Activated CD4-positive, alpha-beta T cell treated with anti-CD3 and anti-CD28 coated beads, Interleukin-2, amount 50 U/mL, for 16 hours (primary cell): ENCODE measurements at places on chromosomes 5 and 9.

DNA sequence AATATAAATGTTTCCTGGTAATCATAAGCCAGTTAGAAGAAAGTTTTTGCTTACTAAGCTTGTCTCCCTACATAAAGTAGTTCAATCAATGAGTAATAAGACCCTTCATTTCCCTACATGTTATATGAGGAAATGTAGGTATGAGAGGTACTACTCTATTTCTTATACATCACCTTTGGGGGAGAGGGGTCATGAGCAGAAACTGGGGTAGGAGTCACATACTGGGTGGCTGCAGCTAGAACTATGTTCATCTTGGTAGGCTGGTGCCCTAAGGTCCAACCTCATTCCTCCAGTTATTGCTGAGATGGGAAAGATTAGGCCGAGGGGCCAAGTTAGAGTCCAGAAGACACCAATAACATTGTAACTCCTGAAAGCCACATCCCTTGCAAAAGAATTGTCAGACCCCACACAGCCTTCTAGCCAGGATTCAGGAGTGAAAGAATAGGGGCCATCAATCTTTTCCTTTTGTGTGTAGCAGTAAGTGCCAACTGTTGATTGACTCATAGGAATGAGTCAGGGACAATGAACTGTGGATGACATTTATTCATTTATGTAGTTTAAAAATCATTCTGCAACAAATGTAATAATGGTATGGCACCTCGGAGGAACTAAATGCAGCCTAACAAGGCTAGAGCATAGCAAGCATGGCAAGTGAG lies 21.6 kb upstream of the SREK1 start:
- DNase-seq: peak; percentile 26

DNA sequence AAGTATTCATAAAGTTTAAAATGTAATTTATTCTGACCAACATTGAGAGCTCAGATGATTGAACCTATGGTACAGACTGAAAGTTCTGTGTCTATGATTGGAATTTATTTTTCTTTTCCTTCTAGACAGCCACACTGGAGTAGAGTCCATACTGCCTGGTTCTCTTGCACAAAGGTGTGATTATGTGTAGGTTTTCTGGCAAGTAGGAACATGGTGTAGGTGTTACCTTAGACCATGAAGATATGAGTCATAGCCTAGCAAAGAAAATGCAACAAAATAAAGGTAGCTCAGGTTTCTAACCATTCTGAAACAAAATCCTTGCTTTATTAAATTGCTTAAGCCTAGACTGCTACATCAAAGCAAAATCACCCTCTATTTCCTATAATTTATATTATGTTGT lies 143.4 kb downstream of the CDH12 start:
- DNase-seq: no peak

GRCh38 chr9:83981126-83981871 lies 694 bp downstream of the RMI1 start:
- peak; percentile 54 for DNase-seq

GRCh38 chr9:8760000-8760767 lies 960.6 kb upstream of the DMAC1 start:
- no peak for DNase-seq

DNA sequence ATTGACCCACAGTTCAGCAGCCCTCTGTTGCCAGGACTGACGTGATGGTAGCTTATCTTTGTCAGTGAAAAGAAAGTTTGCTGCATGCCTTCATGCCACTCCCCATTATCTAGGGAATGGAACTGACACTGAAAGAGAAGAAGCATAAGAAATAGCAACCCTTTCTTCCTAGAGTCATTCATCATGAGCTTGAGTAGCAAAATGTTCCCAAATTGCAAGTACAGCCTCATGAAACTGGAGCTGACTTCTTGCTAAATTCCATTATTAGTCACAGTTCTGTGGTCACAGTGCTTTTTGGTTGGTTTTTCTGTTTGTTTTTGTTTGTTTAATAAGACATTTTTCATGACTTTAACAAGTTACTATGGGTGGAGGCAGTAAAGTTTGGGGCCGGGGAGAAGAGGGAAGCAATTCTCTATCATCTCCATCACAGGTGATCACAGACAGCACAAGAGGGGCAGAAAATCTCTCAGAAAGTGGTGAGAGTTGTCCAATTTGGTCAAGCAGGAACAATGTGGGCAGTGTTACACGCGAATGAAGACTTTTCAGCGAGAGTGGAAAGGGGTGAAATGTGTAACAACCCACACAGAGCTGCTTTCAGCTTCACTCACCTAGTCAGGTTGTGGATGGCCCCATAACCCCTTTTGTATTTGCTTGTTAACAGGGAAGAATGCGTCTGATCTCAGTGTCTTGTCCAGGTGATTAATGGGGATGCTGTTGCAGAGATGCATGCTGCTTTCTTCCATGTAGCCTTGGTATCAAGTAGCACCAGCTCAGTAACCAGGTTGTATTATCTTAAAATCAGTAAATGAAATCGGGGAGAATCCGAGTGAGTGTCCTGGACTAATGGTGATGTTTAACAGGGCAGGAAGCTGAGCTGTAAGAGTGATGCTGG lies 440.4 kb downstream of the DMRT2 start:
- DNase-seq: peak; percentile 67

DNA sequence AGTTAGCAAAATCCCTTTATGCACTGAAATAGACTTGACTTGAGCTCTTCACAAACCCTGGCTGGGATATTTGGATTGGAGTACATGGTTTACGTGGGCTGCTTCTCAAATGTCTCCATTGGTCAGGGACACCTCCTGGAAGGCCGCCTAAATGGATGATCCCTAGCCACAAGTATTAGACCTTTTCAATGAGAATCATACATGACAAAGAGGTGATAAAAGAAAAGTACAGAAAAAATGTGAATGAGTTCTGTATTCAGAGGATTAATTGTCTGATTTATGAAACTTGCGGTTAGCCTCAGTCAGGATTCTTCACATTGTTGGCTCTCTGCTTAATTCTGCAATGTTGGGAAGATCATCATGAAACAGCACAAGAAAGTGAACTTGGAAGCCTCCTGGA lies 752.8 kb upstream of the ADAMTS16 start:
- no peak for DNase-seq

DNA sequence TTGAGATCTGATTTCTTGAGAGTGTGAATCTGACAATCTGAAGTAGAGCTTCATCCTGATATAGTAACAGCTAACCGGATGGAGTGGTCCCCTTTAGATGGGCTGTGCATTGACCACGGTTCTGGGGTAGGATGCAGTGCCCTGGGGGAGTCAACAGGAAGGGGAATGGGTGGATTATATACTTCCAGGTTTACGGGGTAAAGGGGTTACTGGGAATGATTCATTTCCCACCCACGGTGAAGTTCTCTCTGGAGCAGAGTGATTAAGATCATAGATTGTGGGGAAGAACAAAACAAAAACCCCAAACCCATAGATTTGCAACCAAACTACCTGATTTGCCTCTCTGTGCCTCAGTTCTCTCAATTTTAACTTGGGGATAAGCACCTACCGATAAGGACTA lies 1.5 kb upstream of the B4GALT7 start:
- no peak for DNase-seq

DNA sequence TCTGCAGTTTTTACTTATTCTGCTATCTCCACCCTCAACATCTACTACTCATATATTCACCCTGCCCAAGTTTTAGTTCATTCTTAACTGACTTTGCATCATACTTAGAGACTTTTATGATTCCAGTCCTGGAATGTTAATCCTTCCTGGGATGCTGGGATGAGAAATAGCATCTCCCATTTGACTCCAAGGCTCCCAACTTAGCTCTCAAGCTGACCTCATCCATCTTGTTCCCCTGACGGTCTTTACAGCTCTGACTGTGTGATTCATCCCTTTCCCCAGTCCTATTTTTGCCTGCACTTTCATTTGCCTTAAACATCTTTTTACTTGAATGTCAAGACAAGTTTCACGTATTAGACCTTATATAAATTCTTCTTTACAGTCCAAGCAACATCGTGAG lies 297.8 kb downstream of the EPB41L4A start:
- no peak for DNase-seq

DNA sequence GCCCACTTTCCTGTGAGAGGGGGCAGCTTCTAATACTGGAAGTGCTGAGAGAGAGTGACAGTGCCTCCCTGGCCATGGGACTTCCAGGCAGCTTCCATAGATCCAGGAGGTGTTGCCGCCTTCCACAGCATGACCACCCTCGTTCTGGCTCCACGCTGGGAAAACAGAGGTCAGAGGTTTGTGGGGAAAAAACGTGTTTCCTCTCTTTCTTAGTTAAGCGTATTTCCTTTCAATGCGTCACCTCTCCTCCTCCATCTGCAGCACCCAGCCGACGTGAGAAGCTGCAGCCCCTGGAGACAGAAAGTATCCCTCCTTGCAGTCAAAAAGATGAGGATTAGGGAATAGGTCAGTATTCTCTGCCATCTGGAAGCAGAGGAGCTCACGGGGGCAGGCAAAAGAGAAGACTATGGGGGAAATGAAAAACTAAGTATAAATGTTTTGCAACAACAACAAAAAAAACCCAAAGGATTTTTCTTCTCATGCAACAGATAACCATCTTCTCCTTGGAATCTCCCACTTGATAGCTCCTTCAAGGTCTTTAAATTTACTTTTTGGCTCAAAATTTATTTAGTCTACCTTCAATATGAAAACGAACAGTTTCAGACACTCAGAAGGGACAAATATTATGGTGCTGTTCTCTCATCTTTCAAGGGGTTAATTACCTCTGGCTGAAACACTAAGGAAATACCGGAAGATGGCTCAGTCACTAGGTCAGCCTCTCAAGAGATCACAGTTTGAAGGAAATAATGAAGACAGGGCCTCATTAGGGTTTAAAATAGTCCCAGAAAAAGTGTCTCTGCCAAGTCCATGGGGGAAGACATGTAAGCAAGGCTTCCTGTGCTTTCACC lies 38.0 kb downstream of the MTMR12 start:
- DNase-seq: no peak

DNA sequence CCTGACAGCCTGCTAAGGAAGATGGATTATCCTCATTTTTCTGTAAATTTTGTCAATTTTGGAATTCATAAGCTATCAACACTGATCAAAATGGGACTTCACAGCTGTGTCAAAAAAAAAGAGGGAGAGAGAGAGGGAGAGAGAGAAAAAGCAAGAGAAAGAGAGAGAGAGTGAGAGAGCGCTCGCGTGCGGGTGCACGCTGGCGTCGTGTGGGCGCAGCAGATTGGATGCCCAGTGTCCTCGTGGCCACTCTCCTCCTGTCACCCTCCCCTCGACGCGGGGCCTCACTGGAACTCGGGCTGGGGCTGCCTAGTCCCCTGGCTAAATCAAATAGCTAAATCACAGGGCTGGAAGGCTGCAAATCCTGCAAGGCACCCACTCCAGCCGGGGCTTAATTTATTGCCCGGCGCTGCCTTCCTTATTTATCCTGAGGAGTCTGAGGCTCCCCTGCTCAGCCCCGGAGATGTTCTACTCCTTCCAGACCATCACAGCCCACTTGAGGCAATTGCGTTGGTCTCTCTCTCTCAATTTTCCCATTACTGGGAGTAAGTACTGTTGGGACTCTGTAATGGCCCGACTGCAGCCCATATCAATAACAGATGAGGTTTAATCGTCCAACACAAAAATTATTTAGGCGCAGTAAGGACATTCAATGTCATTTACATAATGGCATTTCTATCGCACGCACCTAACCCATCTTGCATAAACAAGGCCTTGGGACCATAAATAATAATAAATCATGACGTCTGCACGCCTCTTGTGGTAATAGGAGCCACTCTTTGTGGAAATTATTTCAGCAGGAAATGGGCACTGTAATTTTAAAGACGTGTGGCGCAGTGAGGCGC lies 94.2 kb downstream of the PAX5 start:
- DNase-seq: no peak

- DNase-seq: no peak
Observed at GRCh38 chr5:138974227-138975063, 99.3 kb upstream of the LRRTM2 start.

DNA sequence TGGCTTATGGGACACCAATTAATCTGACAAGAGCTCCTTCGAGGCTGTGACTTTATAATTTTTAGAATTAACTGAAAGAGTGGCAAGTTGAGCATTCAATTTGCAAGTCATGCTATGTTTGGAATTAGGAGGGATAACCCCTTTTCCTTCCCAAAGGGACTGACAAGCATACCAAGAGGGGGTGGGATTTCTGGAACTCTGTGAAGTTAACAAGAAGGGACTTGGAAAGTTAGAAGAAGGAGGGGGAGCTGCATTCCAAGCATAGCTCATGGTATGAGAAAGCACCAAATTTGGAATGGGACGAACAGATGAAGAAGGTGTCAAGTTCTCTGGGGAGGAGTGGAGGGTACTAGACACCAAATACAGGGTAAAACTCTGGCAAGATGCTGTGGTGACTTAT lies 8.9 kb upstream of the PALM2AKAP2 start:
- DNase-seq: no peak

- no peak for DNase-seq
Observed at GRCh38 chr9:91820949-91821880, 128.8 kb downstream of the ROR2 start.

- DNase-seq: no peak
Observed at GRCh38 chr5:181118369-181118768, 12.6 kb downstream of the OR2V1 start.

- no peak for DNase-seq
Observed at GRCh38 chr5:1152771-1153282, 41.0 kb upstream of the SLC12A7 start.
